ENCODE measurements at places on chromosomes 11 and 22.
A peak's percentile ranks its signal among the peaks of the same experiment; 100 is the strongest.

GRCh38 chr11:65793144-65793581 lies 6.3 kb downstream of the OVOL1 start:
- no peak for DNase-seq

- DNase-seq: no peak
Observed at GRCh38 chr22:21628386-21629254, 1.2 kb downstream of the YDJC start.

DNA sequence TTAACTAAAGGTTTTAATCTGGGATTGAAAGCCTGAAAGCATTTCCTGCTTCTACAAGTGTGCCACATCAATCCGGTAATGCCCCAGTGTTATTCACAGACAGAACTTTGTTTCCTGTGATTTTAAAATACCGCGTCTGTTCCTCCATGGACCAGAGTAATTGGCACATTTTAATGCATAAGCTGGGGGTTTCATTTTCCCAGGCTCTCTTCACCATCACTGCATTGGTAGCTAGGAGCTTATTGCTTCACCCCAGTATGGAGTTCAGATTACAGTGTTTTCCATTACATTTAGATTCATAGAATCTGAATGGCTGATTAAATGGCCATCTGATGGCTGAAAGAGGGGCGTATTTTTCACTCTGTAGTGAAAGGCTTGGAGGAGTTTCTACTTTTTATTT lies 25.7 kb upstream of the CRTAM start:
- DNase-seq: no peak

- peak; percentile 35 for DNase-seq
Observed at GRCh38 chr11:124669193-124669592, 4.3 kb downstream of the SIAE start.

- DNase-seq: no peak
Observed at GRCh38 chr11:74418509-74418895, 20.3 kb upstream of the PGM2L1 start.

DNA sequence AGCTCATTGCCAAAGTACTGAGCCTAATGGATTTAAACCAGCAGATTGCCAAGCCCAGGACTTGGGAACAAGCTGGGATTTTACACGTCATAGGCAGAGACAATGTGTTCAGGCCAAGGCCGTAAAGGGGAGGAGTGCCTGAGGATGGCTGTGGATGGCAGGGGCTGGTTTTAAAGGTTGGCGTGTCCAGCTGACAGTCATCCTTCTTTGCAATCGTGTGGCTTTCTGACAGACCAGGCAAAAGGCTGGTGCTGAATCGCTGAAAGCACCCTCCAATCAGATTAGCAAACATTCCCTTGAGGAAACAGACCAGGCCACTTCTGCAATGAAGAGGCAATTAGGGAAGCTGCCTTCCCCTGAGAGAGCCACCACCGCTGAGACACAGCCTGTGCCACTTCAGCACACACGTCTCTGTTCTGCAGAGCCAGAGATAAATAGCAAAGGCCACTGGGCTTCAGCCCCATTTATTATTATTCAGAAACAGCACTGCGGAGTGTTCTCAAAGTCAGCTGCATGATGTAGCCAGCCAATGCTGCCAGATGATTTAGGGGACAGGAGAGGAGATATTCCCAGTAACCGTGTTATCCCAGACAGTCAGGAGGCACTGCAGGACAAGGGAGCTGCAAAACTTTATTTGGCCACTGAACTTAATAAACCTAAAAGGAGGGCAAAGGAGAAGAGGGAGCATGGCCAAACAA lies 54.2 kb upstream of the CSNK2A3 start:
- no peak for DNase-seq

DNA sequence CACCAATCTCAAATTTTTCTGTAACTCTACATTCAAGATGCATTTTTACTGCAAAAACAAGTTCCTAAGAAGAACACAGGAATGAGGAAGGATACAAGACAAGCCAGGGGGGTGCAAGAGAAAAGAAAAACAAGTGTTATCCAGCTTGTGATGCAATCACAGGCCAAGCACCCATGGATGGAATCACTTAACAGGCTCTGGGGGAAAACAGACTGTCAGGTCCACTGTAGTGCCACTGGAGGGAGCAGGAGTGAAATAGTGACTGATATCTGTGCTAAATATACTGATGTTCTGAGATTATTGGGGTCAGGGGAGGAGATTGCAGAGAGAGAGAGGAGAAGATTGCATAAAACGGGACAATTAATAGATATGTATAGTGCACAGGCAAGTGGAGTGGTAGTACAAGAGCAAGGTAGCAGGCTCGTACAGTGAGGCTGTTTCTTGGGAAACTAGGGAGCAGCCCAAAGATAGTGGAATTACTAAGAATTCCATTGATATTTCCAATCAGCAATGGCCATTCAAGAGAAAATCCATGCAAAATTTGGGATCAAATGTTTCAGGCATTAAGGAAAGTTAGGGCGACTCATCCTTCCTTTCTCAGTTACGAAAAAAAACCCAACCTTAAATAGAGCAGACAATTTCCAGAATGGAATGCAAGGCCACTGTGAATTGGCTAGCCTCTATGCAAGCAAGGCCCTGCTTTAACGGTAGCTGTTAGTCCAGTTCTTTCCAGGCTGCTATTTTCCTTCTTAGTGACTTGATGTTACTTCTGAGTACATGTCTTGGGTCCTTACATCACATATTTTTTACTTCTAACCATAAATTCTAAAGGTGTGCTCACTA lies 52.2 kb upstream of the CEP126 start:
- no peak for DNase-seq

- DNase-seq: no peak
Observed at GRCh38 chr22:39254789-39255298, 10.1 kb upstream of the PDGFB start.

GRCh38 chr11:61035526-61035835 lies 64.0 kb downstream of the CD6 start:
- no peak for DNase-seq

DNA sequence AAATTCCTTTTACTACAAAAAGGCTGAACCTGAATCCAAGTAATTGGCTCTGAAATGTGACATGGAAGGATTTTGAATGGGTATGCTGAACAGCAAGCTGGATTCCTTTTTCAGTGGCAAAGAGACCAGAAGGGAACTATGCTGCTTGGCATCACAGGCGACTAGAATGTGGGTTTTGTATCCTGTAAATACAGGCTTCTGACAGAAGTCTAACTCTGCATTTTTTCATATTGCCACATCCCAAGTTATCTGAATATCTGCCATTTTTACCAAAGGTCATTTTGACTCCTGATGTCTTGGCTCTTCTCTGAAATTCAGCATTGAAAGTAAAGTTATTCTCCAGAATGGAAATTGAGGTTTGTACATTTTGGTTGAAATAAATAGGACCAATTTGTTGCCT lies 145.7 kb downstream of the ARHGAP42 start:
- no peak for DNase-seq

Data from right kidney (tissue), 9 donors.